ENCODE measurements at places on chromosomes 4 and X.

DNA sequence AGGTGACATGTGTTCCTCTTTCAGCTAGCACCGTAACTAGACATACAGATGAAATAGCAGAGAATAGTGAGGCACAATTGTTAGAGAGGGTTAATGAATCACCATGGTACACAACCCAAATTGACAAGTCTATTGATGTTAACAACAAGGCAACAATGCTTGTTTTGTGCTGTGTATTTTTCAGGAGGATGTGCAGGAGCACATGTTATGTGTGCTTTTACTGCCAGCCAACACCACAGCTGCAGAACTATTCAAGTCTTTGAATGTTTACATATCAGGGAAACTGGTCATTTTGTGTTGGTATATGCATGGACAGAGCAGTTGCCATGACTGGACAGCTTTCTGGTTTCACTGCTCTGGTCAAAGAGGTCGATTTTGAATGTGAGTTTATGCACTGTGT is 32.8 kb downstream of the STBD1 start:
- DNase-seq: no peak

- no peak for DNase-seq
These were observed 133.5 kb upstream of the FAM47B start for GRCh38 chrX:34809096-34809495.

DNA sequence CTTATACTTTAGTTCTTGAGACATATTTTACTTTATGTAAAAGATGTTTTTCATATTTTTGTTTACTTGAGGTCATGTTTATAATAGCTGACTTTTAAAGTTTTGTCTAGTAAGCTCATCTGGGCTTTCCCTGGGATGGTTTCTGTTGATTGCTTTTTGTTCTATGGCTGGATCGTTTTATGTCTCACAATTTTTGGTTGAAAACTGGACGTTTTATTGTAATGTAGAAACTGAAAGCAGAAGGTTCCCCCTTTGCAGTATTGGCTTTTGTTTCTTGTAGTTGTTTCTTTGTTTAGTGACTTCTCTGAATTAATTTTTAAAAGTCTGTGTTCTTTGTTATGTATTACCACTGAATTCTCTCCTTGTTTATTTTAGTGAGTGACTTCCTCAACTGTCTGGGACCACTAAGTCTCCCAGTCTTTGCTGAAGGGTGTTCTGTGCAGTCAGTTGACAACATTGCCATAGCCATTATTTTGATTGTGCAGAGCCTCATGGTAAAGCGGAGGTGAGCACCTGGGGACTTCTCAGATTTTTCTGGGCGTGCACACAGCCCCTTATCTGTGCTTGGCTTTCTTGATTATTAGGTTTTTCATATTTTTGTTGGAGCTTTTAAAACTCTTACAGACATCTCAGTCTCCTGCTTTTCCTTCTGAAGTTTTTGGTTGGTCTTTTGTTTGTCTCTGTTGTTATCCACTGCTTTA is 31.0 kb downstream of the KDM6A start:
- DNase-seq: no peak

GRCh38 chr4:158827543-158827981 is 58.7 kb downstream of the FNIP2 start:
- DNase-seq: no peak

- no peak for DNase-seq
These were observed 2.4 kb upstream of the CLDN24 start for GRCh38 chr4:183324619-183325018.

DNA sequence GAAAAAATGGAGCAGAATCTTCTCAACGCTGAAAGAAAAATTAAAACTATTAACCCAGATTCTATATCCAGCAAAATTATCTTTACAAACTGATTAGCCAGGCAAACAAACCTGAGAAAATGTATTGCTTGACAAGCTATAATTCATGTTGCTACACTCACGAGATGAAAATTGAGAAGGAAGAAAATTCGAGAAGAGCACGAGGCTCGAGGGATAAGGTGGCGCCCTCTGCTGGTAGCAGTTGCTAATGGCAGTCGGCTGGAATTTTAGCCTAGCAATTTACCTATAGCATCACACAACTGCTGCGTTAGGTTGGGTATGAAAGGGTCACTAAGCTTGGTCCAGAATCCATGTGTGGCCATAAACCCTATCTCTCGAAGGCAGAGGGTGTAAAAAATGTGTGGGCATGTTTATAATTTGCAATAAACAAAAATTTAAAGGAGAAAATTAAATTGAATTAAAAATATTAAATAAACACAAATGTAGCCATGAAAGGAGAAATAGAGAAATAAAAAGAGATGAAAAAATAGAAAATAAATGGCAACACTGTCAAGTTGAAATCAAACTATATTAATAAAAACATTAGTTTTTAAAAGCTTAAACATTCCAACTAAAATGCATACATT is 126.6 kb downstream of the PPP4R3C start:
- DNase-seq: no peak

- DNase-seq: no peak
These were observed 365.4 kb downstream of the PDHA2 start for GRCh38 chr4:96205143-96205936.

DNA sequence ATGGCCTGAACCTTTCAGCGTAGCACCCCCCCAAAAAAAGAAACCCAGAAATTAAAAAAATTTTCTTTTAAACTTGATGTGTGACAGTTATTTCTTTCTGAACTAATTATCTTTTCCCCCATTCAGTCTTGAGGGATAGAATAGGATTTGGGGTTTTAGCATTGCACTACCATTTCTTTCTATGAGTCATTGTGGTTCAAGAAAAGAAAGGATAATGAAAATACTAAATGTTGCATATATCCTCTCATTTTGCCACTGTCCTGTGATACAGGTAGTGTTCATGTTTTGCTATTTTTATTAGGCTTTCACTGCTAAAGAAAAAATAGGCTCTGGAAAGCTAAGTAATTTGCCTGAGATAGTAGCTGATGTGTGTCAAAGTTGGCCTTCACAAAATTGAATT is 39.4 kb upstream of the DCK start:
- DNase-seq: no peak

- no peak for DNase-seq
These were observed 1092.6 kb upstream of the PCDH10 start for GRCh38 chr4:132056496-132056895.

DNA sequence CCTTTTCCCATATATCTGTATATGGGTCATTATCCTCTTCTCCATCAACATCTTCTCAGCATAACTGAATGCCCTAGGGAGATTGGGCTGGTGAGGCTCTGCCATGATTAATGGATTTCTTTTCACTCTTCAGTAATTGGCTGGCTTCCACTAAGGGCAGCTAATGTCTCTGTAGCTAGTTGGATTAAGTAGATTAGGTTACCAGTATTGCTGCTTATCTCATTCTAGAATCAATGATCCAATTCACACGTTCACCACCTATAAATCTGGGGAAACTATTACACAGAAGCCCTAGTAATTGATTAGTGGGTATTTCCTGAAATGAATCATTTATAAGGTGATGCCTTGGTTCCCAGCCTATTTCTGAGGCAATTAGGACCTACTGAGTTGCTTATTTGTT is 94.8 kb downstream of the KDR start:
- DNase-seq: no peak

DNA sequence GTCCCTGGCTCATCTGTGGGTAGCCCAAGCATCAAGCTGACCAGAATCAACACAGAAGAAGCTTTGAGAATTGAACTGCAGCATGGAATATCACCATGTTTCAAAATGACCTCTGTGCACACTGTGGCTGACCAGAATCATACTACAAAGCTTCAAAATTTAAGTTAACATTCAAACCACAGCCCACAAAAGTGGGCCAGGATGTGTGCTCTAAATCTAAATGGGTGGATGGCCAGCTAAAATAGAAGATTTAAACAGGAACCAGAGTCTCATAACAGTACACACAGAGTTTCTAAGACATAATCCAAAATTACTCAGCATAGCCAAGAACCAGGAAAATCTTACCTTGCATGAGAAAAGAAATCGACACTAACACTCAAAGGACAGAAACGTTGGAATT is 46.1 kb downstream of the KLF3 start:
- no peak for DNase-seq

- no peak for DNase-seq
These were observed 159.8 kb upstream of the KIT start for GRCh38 chr4:54497947-54498346.

DNA sequence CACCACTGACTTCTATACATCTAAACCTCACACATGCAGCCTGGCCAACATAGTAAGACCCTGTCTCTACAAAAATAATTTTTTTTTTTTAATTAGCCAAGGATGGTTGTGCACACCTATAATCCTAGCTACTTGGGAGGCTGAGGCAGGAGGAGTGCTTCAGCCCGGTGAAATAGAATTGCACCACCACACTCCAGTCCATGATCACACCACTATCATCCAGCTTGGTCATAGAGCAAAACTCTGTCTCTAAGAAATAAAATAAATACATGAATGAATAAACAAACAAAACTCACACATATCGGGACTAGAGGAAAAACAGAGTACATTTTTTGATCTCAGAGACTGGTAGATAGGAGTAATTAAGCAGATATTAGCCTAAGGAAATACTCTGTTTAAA is 66.6 kb upstream of the PDE5A start:
- no peak for DNase-seq

DNA sequence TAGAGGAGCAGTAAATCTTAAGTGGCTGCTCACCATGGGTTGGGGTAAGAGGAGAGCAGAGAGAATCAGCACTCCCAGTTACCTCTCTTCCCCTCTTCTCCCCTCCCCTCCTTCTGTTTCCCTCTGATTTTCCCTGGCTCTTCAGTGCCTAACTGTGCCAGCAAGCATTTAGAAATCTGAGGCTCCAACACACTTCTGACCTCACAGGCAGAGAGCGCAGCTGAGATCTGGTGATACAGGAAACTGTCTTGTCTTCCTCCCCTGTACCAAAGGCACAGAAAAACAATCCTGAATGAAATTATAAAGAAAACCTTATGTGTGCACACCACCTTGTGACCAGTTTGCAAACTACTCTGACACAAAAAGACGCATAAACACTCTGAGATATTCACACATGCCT is 82.4 kb upstream of the SMIM10 start:
- no peak for DNase-seq

DNA sequence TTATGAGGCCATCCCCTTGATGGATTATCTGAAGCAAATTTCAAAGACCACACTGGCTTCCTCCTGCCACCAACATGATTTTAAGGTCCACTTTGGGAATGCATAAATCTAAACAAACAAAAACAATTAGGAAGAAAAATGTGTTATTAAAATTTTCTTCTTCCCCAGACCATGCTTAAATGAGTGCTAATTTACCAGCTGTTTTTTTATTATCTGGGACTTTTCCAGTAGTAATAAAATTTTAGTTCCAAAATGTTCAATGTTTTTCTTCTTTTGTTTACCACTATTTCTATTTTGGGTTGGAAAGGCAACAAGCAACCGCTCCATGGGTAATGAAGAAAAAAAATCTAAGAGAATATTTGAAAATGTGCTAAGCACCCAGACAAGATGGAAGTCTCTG is 62.3 kb downstream of the POLR2B start:
- no peak for DNase-seq

DNA sequence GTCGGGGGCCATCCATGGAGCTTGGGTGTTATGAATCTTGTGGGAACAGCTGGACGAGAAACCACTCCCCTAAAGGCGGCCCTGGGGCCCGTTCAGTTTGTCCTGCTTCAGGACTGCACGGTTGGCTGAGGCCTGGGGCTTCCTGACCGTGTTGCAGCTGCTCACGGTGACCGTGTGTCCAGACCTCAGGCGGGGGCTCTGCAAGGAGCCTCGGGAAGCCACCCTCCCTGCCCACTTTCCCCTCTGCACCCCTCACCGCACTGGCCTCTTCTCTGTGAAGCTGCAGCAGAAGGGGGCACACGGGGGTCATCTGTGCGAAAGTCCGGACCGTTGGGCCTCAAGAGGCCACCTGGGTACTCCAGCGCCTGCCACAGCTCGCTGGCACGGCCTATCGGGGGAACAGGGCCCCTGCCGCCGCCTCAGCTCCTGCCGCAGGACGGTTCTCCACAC is 29.4 kb downstream of the UVSSA start:
- no peak for DNase-seq

- DNase-seq: no peak
These were observed 25.3 kb upstream of the RAB28 start for GRCh38 chr4:13509442-13509841.

DNA sequence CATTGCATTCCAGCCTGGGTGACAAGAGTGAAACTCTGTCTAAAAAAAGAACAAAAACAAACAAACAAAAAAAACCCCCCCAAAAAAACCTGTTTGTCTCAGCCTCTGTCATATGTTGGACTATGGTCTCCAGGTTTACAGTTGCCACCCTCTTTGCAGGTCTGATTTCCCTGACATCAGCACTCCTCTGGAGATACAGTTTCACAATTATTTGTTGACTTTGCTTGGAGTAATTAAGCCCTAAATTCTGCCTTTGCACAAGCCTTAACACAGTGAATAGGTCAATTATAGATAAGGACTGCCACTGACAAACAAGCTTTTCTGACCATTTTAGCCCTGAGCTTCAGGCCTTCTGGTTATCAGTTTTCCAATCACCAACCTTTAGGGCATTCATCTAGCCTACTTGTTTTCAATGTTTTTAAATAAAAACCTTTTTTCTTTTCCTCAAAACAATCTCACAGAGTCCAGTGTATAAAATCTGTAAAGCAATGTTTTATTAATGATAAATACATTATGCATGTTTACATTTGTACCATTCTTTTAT is 20.4 kb upstream of the MAPK10 start:
- no peak for DNase-seq

- no peak for DNase-seq
These were observed 879.9 kb downstream of the ARAP2 start for GRCh38 chr4:35364321-35364870.

DNA sequence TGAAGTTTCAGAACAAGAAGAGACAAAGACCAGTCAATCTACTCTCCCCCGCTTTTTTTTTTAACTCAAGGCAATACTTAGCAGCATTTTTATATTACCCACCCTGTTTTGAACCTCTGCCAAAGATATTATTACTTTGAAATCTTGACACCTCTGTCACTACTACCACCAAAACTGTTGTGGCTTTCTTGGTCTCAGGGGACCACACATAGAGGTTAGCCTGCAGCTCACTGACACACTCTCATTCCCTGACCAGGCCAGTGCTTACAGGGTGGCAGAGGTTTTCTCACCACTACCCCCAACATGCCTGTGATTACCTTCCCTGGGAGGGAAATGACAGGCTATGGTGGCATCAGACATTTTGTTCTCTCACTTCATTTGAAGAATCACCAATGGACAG is 137.4 kb upstream of the STIM2 start:
- no peak for DNase-seq

- no peak for DNase-seq
These were observed 116.1 kb downstream of the PDLIM5 start for GRCh38 chr4:94567811-94568210.

- no peak for DNase-seq
These were observed 114.3 kb downstream of the CPEB2 start for GRCh38 chr4:15116509-15117079.

All from stimulated activated CD8-positive, alpha-beta memory T cell treated with anti-CD3 and anti-CD28 coated beads, Interleukin-4, amount 100 ng/mL, for 1 hour (primary cell).